ENCODE measurements at places on chromosomes 16 and 17.

GRCh38 chr17:12856416-12856815 is 67.1 kb downstream of the ARHGAP44 start:
- DNase-seq = no peak

DNA sequence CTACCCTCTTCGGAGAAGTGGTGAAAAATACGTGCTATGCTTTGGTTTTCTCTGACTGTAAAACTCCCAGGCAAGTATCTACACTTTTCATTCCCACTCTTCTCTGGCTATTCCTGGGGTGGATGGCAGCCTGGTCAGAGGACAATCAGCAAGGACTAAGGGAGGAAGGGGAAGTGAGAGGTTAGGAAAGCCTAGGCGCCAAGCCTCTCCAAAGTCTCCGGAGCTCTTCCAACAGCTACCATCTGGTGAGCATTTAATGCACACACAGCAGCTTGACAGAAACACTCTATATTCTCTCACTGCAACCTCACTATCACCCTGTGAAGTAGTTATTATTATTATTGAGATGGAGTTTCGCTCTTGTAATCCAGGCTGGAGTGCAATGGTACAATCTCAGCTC is 65.1 kb downstream of the WSCD1 start:
- no peak for DNase-seq

DNA sequence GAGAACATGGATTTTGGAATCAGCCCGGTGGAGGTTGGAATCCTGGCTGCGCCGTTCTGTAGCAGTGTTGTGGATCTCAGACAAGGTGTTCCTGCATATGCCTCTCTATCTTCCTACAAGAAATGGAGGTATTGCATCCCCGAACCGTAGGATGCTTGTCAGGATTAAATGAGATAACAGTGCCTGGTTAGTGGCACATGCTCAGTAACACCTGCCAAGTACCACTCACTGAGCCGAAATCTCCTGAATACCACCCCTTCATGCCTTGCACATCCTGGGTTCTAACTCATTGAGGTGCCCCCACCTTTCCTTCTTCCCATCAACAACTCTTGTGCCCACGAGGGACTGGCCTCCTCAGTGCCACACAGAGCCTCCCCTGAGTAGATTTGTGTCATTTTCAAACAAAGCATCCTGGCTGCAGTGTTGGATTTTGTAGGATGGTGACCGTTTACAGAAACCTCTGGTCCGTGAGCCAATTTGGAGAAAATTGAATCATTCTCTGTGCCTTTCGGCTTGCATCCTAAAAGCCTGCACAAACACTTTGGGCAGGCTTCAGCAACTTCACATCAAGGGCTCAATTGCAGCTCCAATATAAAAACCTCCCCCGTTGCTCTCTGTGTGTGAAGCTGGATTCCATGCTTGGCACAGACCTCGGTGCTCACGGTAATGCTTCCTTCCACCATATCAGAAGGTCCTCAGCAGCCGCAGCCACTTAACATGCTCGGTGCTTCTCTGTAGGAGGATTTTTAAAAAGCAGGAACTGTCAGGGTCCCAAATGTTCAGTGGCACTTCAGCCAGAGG is 84.2 kb downstream of the WWOX start:
- DNase-seq = no peak

DNA sequence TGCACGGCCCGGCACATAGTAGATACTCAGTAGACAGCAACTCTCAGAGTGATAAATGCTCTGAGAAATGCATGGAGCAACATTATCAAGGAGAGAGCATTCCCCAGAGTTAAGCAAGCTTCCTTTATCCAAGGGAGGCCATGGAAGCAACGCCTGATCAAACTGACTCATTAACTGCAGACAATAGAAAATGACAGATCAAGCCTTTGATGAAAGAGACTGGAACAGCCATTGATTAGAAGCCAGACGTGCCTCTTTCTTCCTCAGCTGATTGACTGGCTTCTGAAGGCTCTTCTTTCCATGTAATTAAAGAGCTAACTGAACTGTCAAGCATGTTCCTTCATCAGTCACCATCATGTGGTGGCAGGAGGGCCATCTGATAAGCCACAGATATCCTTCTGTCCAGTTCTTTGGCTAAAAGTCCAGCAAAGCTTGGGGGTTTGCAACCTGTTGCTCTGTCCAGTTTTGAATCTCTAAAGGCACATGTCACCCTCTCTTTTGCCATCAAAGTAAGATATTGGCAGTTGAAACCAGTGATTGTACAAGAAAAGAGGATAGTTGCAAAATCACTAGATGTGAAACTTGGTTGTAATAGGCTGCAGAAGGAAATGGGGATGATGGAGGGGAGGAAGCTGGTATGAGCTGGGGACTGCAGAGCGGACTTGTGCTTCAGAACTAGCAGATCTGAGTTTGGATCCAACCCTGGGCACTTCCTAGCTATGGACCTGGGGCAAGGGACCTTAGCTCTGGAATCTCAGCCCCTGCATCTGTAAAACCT is 188.0 kb downstream of the HAPSTR1 start:
- DNase-seq = no peak

DNA sequence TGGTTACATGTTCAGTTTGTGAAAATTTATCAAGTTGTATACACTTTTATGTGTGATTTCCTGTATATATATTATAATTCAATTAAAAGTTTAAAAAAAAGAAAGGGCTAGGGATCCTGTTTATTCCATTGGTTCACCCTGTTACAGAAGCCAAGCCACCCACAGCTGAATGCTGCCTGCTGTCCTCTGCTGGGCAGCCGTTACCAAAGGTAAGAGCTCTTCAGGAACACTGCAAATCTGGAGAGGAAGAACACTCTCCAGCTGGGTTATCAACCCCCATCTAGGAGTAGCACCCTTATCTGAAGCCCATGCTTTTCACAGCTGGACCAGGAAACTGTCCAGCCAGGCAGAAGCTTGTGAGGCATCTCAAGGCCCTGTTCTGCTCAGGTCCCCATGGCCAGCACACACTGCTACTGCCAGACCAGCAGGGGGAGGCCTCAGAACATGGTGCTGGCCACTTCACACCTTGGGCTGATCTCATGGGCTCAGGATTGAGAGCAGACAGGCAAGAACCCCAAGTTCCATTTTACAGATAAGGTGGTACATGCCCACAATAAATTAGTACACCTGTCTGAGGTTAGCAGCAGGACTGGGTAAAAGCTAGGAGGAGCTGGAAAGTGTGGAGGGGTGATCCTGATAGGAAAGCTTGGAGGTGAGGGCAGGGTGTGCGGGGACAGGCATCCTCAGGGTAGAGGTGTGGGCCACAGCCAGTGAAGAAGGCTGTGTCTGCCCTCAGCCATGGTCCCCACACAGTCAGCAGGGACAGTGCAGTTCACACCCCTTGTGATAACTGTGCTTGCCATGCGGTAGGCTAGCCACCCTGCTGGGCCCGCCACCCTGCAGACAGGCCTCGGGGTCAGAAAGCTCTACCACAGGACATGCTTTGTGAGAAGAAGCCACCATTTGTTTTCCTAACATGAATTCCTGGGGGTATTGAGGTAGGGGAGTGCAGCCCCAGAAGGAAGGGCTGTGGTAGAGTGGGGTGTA is 54.3 kb upstream of the SREBF1 start:
- no peak for DNase-seq

GRCh38 chr17:60508384-60508980 is 17.6 kb downstream of the APPBP2 start:
- DNase-seq = no peak

DNA sequence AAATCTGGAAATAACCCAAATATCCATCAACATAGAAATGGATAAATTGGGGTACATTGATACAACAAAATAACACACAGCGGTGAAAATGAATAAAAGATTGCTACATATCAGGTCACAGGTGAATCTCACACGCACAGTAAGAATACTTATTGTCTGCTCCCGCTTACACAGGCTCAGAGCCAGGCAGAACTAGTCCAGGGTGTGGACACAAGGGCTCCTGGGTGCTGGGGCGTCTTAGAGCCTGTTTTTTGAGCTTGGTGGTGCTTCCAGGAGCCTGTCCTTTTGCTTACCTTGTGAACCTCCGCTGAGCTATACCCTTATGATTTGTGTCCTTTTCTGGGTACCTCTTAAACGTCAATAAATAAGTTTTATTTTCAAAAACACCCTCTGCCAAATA is 19.8 kb upstream of the C16orf74 start:
- no peak for DNase-seq

DNA sequence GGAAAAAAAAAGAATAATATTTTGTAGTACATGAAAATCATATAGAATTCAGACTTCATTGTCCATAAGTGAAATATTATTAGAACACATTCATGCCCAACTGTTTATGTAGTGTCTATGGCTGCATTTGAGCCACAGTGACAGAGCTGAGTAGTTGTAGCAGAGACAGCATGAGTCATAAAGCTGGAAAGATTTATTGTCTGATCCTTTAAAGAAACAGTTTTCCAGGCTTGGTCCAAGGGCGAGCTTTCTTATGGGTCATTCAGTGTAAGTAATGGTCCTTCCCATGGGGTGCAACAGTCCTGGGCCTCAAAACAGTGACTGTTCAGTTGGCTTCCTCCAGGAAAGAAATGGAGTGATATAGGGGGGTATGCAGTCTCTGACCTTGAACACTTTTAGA is 260.2 kb downstream of the HS3ST4 start:
- no peak for DNase-seq

- DNase-seq = no peak
Measured at GRCh38 chr17:2905269-2905668, 109.0 kb downstream of the RAP1GAP2 start.

DNA sequence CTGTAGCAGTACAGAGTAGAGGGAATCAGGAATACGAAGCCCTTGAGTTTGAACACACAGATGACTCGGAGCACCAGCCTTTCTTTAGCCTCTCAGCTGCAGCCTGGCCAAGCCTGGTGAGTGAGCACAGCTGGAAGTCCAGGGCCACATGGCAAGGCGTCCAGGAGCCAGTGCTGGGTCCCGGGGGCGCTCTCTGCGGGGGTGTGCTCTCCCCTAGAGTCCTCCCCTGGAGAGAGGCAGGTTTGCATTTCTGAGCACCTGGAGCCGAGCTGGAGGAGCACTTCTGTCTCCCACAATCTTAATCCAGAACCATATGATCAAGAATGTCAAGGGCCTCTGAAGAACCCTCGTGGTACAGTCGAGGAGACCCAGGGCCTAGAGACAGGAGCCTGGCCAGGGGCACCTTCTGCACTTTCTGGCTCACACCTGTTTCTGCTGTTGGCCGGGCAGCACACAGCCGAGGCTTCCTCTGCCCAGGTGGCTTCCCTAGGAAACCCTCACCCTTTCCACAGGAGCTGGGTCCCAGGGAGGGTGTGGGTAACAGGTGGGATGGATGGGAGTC is 78.3 kb downstream of the PLD6 start:
- DNase-seq = no peak

GRCh38 chr17:82583720-82584234 is 64.2 kb downstream of the FOXK2 start:
- DNase-seq = peak; percentile 32

GRCh38 chr17:76146053-76146851 is 5.2 kb upstream of the FOXJ1 start:
- no peak for DNase-seq

DNA sequence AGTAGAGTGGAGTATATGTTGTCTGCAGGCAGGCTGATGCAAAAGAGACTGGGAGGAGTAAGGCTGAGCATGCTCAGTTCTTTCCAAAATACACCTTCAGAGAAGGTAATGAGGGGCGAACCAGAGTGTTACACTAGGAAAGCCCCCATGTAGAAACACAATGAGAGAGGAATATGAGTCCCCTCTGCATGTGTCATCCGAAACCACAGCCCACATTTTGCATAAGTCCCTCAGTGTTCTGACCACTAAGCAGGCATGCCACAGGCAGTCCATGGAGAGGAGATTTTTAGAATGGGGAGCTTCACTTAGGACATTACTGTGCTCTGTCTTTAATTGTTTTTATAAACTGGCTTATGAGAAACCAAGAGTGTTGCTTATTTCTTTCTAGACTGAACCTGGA is 32.0 kb downstream of the SLC6A2 start:
- DNase-seq = no peak

GRCh38 chr17:413016-413350 is 60.4 kb upstream of the RPH3AL start:
- DNase-seq = no peak

- DNase-seq = no peak
Measured at GRCh38 chr17:7262935-7263800, 890 bp upstream of the CLDN7 start.

DNA sequence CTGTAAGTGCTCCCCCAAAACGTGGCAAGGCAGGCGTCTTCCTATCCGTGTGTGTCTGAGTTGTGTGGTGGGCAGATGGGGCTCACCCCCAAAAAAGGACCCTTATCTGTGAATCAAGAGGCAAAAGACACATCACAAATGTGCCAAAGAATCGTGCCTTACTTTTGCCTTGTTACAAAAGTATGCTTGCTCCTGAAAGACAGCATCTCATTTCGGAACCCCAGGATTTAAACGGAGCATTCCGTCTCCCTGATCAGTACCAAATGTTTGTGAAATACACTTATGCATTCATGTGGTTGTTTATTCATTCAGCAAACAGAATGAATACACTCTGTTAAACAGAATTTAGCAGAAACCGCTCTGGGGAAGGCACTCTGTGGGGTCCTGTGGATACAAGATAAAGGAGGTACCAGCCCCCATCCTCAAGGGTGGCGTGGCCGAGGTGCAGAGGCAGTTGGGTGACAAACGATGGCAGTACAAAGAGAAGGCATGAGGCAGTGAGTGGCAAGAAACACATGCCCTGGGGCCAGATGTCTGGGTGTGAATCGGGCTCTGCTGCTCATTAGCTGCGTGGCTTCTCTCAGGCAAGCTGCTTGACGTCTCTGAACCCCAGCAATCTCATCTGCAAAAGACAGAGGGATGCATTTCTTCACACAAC is 654 bp downstream of the WFDC1 start:
- no peak for DNase-seq

DNA sequence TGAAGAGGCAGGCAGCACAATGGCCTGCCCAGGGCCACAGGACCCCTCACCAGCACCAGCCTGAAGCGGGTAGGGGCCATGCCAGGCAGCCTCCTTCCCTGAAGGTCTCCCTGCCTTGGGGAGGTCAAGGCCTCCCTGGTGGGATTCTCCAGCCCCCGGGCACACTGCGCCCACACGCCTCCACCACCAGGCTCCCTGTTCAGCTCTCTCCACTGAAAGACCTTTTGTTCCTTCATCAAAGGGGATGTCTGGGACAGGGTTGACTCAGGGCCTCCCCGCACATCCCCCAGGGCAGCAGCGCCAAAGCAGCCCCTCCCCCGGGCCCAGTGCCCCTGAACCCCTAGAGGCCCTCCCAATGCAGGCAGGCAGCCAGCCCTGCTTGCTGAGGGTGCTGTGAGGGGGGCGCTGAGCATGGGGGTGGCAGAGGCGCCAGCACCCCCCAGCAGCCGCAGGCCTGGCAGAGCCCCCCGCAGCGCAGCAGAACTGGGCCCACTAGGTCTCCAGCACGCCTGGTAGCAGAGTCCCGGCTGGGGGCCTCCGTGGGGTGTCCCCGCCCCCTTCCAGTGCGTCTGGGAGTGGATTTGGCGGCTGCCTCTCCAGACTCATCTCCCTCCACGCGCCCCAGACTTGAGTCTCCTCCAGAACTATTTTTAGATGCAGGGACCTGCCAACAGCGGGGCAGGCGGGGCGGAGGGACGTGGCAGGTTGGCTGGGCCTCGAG is 13.1 kb downstream of the BCAR1 start:
- DNase-seq = no peak

DNA sequence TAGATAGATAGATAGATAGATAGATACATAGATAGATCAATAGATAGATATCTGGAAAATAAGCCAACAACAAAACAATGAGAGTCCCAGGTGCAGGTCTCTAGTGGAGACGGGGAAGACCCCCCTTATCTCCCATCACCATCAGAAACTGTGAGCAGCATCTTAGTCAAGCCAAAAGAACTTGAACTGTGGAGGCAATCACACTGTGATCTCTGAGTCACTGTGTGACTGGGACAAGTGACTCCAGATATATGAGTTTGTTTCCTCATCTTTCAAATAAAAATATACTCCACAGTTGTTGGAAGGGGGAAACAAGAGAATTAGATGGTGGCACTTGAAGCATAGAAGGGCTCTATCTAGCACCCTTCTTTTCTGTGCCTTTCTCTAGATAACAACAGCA is 42.1 kb downstream of the NOG start:
- no peak for DNase-seq

Measured in stimulated activated CD8-positive, alpha-beta memory T cell treated with anti-CD3 and anti-CD28 coated beads, Interleukin-7, amount 100 ng/mL, for 48 hours (primary cell).